ENCODE measurements at places on chromosomes 7 and 10.
A peak's percentile ranks its signal among the peaks of the same experiment; 100 is the strongest.

GRCh38 chr7:39102234-39102633, 124.5 kb downstream of the POU6F2 start:
- no peak for DNase-seq

GRCh38 chr7:133931053-133931452, 196.1 kb upstream of the LRGUK start:
- DNase-seq = peak; percentile 2

DNA sequence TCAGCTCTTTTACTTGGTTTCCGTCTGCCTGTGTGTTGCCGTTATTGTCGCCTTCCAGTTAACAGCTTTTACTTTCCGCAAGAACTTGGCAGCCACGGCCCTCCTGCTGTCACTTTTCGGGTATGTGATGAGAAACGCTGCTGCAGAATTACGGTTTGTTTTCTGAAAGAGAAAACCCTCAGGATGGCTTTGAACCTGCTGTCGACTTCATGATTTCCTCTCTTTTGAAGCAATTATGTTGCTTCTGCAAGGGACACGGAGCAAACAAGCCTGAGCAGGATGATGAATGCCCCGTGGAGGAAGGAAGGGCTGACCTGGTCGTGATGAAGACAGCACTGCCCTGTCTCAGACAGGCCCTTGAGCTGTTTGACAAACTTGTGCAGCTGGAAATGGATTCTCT, 339.8 kb downstream of the ABCA13 start:
- no peak for DNase-seq

DNA sequence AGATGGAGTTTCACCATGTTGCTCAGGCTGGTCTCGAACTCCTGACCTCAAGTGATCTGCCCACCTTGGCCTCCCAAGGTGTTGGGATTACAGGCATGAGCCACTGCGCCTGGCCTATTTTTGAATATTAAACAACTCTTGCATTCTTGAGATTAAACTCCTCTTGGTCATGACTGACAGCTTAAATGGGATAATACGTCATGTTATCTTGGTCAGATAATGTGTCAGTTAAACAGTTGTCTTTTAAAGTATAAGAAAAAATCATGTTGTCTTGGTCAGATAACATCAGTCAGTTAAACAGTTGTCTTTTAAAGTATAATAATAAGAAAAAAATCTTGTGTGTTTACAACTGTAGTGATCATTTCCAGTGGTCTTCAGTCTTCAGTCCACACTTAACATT, 73.6 kb upstream of the SYPL1 start:
- DNase-seq = no peak

- DNase-seq = peak; percentile 50
Observed at GRCh38 chr7:141702047-141702567, at the start of gene DENND11. Gene DENND11, minus strand, starts transcription at chr7:141702166. Its CDS starts 13 bp downstream, at chr7:141702153.

DNA sequence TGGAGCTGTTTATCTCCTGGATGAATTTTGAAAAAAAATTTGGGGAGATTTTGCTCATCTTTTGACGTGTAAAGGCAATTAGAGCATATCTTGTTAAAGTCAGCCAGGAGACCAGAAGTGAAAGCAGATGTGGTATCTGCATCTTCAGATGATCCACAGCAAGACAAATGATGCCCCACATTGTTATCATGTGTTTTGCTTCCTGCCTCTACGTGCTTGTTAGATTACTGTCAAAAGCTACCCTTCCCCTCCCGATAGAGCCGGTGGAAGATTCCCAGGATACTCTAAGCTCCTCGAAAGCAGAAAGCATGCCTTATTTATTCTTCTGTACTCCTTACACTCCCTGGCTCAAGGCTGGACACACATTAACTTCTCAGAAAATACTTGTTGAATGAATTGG, 12.9 kb downstream of the COL17A1 start:
- no peak for DNase-seq

DNA sequence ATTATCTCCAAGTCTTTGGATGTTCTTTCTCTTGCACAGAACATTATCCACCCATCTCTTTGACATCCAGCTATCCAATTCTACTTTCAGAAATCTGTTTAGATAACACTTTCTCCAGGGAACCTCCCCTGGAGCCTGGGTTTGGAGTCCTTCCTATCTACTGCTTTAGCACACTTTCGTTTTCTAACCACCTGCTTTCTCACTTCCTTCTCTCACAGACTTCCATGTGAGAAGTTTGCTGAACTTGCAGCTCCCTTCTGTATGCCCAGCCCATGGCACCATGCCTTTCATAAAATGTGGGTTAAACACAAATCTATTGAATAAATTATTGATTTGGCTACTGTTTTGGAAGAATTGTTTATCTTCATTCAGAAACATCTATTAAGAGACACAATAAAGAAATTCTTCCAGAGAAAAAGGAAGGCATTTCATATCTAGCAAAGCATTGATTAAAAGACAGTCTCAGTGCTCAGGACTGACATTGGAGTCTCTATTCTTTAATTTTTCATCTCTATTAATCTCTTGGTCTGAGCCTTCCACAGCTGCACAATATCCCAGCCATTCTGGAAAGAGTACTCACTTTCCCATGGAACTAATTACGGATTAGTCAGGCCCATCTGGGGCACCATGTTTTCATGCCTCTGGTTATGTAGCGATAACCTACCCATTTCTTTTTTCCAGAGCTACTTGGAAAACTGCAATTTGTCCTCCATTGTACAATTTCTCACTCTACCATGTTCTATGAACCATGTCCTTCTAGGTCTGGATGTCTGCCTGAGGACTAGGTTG, 1077.3 kb downstream of the SORCS3 start:
- DNase-seq = no peak

DNA sequence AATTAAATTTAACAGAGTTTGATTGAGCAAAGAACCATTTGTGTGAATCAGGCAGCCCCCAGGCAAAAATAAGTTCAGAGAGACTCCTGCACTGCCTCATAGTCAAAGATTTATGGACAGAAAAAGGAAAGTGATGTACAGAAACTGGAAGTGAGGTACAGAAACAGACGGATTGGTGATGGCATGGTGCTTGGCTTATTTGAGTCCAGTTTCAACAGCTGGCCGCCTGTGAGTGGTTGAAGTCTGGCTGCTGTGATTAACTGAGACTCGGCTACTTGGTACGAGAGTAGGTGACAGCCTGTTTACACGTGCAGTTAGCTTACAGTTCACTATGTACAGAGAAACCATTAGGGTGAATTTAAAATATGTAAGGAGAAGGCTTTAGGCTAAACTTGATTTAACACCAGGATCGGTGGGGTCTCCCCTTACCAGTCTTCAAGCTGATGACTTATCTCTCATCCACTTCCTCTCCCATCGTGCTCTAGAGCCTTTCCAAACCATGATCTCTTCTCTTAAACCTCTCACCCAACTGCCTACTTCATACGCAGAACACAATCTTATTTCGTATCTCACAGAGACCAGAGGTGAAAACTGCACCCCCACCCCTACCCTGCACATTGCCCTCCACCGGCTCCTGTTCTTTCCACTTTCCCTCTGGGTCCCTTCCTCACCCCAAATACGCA, 5.0 kb upstream of the MSMB start:
- DNase-seq = peak; percentile 38

GRCh38 chr10:11145495-11145855, 127.8 kb downstream of the CELF2 start:
- no peak for DNase-seq

DNA sequence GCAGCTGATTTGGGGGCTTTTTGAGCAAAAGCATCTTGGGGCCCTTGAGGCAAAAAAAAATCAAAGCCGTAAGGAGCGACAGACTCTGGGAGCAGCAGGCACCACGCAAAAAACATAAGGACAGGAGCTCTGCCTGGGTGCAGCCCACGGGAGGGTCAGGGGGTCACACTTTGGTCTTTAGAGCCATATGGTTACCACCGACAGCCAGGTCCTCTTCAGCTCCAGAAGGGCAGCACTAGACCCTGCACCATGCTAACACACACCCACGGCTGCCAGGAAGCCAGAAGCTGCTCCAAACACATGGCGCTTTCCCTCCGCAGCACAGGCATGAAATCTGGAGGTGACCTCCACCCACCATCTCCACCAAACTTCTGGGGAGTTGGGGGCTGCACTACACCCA, 47.1 kb downstream of the RSU1 start:
- DNase-seq = no peak

DNA sequence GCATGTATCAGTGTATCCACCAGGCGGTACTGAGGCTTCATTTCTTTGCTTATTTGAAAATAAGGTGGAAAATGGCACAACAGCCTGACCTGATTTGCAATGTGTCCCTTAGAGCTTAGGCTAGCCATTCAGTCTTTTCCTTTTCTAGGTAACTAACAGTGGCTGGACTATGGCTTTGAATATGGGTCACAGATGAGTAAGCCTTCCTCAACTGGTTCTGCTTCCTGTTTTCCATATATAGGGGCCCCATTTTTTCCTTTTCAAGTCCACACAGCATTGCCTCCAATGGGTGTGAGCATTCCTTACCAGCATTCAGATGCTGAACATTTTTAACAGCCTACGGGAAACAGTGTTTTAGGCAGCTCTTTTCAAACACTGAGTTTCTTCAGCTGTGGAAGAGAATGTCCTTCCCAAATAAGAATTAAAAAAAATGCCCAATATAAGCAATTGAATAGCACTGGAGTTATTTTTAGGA, 3.9 kb upstream of the ITGB1 start:
- DNase-seq = peak; percentile 96

DNA sequence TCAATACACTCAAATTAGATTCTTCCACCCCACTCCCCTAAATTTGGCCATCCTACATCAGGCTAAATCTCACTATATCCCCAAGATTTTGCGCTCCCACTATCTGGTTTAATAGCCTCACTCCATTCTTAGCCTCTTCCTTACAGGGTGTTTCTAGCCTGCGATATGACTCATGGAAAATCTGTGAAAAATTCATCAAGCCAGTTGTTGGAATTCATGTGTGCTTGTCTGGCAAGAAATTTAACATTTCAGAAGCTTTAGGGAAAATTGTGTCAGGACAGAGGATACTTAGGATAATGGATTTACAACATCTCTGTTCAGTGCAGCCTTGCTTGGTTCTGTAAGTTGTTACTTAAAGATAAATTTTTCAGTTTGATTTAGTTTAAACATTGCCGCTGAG, 1249.9 kb upstream of the AUTS2 start:
- DNase-seq = no peak

DNA sequence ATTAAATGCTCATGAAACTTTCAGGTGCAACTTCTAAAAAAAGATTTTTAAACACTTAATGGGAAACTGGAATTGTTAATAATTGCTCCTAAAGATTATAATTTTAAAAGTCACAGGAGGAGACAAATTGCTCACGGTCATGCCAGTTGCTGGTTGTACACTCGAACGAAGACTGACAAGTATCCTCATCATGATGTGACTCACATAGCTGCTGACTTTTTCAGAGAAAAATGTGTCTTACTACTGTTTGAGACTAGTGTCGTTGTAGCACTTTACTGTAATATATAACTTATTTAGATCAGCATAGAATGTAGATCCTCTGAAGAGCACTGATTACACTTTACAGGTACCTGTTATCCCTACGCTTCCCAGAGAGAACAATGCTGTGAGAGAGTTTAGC, 79.3 kb downstream of the ITGB8 start:
- DNase-seq = peak; percentile 5

GRCh38 chr10:84581976-84582375, 253.6 kb downstream of the CCSER2 start:
- no peak for DNase-seq

- DNase-seq = peak; percentile 84
Observed at GRCh38 chr7:106772655-106773108, 92.4 kb upstream of the PIK3CG start.

Measured in ELR (cell line).